Kidney capillary endothelial cell (primary cell): ENCODE measurements at places on chromosomes 1 and 21.

GRCh38 chr1:225695578-225696337, 42.8 kb upstream of the ENAH start:
- DNase-seq, result no peak

DNA sequence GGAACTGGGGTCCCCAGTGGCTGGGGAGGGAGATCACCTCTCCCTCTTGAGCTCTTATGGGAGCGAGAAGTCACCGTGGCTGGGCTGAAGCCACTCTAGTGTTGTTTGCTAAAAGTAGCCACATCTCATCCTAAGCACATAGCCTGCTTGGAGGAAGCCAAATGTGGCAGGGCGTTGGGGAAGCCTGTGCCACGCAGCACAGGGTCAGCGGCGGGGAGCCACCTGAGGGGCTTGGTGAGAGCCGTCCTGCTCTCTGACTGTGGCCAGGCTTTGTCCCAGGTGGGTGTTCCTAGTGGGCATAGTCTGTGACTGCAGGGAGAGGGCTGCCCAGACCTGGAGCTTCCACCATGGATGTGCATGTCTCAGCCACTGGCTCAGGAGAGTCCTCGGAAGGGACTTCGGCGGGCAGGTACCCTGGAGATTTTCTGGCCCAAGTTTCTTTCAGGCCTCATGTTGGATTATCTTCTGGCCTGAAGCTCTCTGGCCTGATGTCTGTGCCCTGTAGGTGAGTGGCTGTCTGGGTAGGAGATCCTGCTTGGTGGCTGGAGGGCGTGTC, 38.9 kb downstream of the MORN1 start:
- no peak for DNase-seq

- DNase-seq, result no peak
Observed at GRCh38 chr1:7366286-7366954, 404.7 kb upstream of the VAMP3 start.

GRCh38 chr1:91121366-91121765, 99.5 kb upstream of the ZNF644 start:
- DNase-seq, result no peak

GRCh38 chr1:181855380-181855779, 206.1 kb downstream of the ZNF648 start:
- DNase-seq, result no peak

- DNase-seq, result peak; percentile 31
Observed at GRCh38 chr1:40438391-40439015, 11.8 kb upstream of the ZFP69B start.

DNA sequence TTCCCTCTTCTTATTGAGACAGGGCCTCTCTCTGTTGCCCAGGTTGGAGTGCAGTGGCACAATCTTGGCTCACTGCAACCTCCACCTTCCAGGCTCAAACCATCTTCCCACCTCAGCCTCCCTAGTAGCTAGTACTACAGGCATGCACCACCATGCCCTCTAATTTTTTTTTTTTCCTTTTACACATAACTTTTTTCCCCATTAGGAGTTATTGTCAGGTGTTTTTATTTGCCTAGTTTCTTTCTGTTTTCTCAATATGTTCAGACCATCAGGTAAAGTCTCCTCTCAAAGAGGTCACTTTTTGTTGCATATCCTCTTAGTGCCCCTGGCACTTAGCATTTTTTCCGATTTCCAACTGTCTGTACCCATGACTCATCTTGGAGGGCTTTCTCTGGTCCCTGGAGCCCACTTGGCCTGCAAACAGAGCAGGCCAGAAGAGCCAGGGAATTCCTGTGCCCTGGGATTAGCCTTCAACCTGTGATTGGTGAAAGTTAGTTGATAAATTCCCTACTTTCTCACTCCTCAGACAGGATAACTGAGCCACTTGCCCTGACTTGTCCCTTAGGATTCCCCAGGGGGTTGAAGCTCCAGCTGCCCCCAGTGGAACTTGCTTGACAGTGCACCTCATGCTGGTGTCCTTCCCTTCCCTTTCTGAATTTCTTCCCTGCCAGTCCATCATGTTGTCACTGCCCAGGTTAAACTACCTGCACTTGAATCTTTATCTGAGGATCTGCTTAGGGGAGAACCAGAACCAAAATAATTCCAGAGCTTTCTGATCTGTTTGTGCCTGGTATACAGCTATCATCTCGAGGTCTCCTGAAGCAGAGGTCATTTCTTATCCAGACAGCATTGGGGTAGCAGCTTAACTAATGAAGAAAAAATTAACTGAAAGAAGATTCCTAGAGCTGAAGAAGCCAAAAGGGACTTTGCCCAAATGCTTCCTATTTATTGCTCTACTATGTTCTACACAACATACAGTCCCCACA, 2.4 kb downstream of the NTPCR start:
- DNase-seq, result peak; percentile 45

GRCh38 chr1:230303069-230303468, 123.1 kb downstream of the PGBD5 start:
- DNase-seq, result no peak

DNA sequence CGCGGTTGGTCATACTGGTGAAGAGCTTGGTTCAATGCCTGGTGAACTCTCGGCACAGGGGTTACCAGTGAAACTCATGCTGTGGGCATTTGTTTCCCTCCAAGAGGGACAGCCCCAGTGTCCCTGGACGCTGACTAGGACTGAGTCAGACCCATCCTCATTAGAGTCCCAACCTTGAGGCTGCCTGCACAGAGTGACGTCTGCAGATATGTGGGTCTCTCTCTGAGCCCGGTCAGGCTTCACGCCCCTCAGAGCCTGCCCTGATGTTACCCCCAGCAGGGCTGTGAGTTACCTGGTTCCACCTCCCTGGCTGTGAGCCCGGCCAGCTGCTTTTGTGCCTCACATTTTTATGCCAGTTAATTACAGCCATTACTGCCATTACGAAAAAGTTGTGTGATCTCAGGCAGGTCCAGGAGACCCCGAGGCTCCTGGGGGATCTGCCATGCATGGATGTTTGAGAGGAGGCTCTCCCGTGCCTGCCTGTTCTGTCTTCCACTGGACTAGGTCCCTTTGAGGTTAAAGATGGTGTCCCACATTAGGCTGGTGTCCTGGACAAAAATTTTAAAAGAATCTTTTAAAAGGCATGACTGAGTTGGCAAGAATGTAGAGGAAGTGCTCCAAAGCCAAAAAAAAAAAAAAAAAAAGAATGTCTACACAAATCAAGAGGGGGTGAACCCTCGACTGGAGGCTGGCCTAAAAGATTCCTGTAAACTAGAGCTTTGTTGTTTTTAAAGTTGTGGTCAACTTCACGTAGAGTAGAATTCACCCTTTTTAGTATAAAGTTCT, 36.6 kb upstream of the PADI1 start:
- no peak for DNase-seq

GRCh38 chr1:117788014-117788413, 141.4 kb downstream of the GDAP2 start:
- DNase-seq, result no peak

GRCh38 chr1:109466125-109466451, 258 bp upstream of the SYPL2 start:
- DNase-seq, result no peak

DNA sequence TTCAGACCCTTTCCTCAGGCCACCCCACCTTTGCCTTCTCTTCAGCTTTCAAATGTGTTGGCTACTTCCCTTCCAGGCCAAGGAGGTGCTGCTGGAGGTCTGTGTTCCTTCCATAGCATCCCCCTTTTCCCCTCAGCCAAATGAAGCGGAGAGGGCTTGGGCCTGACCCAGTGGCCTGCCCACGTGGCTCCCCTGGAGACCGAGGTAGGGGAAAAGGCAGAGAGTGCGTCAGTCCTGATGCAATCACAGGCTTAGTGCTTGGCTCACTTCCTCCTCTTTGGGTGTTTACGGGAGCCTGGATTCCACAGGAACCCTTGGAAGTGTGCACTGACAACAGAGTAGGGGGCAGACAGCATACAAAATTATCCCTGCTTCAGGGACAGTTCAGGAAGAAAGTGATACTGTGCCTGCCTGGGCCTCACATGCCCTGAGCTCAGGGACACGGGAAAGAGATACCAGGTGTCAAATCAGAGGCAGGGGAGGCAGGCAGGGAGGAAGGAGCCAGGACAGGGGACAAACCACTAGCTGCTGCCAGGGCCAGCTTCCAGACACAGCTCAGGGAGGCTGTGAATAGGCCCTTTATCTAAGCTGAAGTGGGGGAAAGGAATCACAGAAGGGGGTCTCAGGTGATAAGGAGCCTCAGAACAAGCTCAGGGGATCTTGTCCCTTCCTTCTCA, 16.6 kb upstream of the PTP4A2 start:
- peak; percentile 65 for DNase-seq

DNA sequence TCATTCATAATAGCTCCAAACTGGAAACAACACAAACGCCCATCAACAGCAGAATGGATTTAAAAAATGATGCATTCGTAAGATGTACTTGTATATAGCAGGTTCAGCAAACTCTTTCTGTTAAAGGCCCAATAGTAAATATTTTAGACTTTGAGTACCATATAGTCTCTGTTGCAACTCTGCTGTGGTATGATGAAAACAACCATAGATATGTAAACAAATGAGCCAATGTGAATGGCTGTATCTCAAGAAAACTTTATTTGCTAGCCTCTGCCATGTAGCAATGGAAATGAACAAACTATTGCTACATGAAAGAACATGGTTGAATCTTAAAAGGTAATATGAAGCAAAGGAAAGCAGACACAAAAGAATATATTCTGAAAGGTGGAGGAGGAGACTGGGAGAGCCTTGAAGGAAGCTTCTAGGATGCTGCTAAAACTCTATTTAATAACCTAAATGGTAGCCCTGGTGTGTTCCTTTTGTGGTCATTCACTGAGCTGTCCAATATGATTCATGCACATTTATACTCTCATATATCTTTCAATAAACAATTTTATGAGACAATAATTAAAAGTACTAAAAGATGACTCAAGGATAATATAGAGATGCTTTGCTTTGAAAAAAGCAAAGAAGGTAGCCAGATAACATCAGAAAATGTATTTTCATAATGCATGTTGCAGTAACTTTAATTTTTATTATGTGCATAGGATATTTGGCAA, 29.1 kb upstream of the FMO3 start:
- DNase-seq, result no peak

DNA sequence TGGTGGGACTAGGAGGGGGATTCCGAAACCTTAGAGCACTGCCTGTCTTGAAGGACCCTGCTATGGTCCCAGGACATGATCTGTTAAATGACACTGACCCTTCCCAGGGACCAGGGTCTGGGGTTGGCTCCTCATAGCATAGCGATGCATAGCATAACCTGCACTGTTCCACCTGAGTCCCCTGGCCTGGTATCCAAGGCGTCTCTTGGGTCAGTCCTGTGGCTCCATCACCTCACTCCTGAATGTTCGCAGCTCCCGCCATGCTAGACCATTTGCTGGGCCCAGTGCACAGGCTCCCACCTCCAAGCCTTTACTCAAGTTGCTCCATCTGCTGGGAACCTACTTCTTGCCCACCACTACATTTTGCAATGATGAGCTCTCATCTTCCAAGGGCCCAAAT, 39.0 kb upstream of the MAGOH start:
- DNase-seq, result no peak

GRCh38 chr21:37117204-37117603, 44.1 kb downstream of the TTC3 start:
- no peak for DNase-seq

GRCh38 chr1:2865571-2866421, 64.3 kb upstream of the TTC34 start:
- DNase-seq, result no peak

- no peak for DNase-seq
Observed at GRCh38 chr1:227773558-227773957, 38.3 kb downstream of the SNAP47 start.

GRCh38 chr1:41670217-41670957, 185.9 kb upstream of the EDN2 start:
- DNase-seq, result no peak

DNA sequence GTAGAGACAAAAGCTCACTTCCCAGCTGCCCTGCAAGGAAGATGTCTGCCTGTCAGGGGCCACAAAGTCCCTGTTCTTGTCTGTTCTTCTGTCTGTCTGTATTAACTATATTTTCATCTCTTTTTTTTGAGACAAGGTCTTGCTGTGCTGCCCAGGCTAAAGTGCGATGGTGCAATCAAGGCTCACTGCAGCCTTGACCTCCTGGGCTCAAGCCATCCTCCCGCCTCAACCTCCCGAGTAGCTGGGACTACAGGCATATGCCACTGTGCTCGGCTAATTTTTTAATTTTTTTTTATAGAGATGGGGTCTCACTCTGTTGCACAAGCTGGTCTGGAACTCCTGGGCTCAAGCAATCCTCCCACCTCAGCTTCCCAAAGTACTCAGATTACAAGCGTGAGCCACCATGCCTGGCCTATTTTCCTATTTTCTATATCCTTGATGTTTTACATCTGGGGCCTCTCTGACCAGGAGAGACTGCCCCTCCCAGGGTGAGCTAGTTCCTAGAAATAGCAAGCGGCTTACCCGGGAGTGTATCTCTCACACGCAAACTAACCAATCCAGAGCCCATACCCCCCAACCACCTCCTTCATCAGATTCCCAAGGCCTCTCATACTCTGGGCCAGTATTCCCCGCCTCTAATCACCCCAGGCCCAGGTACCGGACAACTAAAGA, 5.4 kb upstream of the KLHDC7A start:
- DNase-seq, result no peak

DNA sequence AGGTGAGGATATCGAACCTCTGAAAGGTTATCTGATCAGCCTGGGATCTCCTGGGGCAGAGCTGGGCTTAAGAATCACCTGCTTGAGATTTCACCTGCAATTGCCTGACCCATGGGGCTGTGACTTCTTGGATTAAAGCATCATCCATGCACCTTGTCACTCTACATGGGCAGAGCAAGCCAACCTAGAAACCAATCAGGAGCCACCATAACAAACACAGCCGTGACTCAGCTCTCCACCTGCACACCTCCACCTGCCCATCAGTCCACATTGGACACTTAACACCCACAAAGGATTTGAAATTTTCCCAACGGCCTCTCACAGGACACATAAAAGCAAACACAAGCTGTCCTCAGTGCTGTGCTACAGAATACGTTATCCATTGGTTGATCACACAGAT, 35.1 kb upstream of the ETS2 start:
- DNase-seq, result no peak

DNA sequence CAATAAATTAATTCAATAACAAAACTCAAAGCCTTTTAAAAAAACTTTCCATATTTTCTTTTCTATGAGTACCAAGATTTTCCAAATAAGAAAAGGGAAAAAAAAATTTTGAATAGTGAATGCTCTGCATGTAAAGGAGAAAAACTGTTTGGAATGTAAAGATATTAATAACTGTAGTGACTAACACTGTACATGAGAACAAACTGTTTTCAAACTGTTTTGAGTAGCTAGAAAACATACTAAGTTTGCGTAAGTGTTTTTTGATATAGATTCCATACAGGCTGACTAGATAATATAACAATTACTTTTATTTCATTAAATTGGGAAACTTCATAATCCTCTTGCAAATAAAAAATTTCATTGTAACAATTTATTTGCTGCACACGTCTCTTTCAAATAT, 150.5 kb downstream of the DPYD start:
- DNase-seq, result no peak

GRCh38 chr1:199551967-199552565, 475.4 kb upstream of the NR5A2 start:
- DNase-seq, result peak; percentile 58

GRCh38 chr1:221923929-221924598, 182.2 kb upstream of the DUSP10 start:
- no peak for DNase-seq
